ENCODE measurements at places on chromosomes 5 and 9.

DNA sequence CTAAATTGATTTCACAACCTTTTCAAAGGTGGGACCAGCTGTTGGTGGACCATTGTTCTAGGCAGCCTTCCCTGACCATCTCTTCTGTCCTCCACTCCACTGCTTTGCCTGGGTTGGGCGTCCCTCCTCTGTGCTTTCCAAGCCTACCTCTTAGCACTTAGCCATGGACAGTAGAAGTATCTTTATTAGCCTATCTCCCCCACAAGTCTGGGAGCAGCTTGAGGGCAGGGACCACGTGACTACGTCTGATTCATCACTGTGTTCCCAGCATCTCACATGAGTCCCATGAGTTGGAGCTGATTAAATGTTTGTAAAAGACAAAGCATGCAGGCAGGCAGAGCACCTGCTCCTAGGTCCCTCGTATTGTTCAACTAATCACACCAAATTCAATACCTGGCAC, 20.9 kb downstream of the MORN5 start:
- DNase-seq, result no peak

DNA sequence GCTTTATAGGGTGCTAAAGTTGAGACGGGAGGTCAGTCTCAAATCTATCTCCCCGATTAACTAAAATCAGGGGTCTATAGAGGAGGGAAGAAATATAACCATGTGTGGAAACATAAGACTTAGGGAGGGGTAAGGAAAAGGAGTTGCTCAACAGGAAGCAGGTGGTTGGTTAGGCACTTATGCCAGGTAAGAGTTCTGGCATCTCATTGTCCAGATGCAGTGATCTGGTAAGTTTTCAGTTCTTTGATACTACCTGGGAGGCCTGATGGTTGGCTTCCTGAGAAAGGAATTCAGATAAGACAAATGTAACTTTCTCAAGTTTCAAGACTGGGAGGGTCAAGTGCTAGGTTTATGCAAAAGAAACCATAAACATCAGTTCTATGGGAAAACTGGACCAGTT, 47.7 kb downstream of the CERT1 start:
- no peak for DNase-seq

GRCh38 chr5:56420323-56420722, 187.2 kb upstream of the ANKRD55 start:
- no peak for DNase-seq

DNA sequence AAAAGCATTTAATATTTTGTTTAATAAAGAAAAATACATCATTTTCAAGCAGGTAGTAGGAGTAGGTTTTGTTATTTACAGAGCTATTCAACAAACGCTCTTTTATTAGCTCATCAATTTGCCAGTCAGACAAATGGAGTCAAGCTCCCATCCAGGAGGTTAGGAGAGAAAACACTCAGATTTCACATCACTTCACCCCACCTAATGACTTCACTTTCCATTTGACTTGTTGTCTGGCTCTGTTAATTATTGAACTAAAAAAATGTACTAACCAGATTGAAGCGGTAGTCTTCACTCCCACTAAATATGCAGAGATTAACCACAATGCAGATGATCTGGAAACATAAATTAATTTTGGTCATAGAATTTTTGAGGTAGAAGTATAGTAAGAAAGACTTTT, 193.6 kb upstream of the VCAN start:
- no peak for DNase-seq

DNA sequence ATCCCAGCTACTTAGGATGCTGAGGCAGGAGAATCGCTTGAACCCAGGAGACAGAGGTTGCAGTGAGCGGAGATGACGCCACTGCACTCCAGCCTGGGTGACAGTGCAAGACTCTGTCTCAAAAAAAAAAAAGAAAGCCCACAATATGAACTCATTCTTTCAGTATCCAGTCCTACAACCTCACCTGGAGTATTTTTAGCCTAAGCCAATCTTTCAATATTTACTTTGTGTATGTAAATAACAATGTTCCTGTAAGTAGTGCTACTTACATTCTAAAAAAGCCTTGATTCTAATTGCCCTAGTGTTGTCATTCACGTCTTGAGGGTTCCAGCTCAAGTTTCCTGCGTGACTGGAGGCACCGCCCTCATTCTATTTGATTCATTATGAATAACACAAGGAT, 62.0 kb downstream of the BHMT start:
- no peak for DNase-seq

GRCh38 chr5:141858079-141858765, 20.0 kb downstream of the PCDH1 start:
- no peak for DNase-seq

DNA sequence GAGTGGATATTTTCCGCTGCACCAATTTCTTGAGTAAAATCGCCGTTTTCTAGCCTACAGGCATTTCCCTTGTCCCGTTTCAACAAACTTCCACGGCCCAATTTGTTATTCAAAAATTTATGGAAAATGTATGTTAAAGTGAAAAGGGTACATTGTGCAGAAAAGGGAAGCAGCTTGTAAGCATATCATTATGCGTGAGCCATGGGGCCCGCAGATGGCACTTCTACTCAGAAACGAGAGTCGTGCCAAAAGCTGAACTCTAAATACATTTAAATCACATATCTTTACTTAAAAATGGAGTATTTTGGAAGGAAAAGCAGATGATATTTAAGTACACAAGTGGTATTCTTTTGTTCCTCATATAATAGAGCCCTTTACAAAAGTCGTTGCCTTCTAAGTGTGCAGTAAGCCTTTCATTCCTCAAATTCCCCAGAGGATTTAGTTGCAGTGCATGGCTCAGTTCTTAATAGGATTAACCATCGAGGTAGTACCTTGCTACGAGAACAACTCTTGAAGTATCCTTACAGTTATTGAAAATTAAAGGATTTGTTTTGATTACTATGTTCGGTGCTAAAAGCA, 1227.2 kb upstream of the WWC1 start:
- DNase-seq, result no peak

- DNase-seq, result no peak
These were observed 31.0 kb upstream of the IER5L start for GRCh38 chr9:129209109-129209508.

GRCh38 chr5:133130387-133131118, 78.7 kb downstream of the HSPA4 start:
- no peak for DNase-seq

DNA sequence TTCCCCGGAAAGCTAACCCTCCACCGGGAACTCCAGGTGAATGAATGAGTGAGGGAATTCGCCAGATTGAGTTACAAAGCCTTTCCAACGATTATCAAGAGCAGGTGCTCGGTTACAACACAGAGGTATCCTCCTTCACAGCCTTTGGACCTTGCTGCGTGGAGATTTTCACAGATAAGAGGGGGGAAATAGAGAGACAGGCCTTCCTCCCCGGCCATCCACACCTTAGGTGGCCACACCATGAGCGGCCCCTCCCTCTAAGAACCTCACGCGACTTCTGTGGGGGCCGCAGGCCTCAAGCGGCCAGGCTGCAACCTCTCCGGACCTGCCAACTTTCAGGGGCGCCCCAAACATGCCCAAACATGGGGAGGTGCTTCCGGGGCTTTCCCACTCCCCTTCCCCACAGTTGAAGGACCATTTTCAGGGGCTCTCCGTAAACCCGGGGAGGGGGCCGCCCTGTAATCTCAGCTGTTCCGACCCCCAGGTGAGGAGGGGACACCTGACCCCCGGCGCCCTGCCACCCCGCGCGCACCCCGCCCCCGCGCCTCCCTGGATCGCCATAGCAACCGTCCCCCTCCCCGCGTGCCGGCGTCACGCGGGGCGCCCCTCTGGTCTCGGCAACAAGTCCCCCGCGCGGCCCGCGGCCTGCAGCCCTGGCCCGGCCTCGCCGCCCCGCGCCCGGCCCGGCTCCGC, 603 bp downstream of the DENND1A start:
- no peak for DNase-seq

DNA sequence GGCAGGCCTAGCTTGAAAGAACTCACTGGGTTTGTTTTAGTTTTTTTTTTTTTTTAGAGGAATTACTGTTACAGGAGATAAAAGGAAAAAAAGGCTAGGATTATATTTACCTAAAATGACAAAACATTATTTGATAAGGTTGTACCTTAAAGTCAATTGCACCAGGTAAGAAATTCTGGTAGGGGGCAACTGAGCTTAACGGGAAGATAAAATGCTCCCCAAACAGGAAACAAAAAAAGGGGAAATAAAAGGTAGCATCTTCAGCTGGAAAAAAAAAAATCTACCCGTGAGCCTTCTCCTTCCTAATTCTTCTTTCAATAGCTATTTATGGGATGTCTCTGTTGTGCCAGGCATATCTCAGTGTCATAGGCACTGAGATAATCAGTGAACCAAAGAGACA, 164.5 kb downstream of the PIK3R1 start:
- no peak for DNase-seq

- no peak for DNase-seq
These were observed 68.6 kb downstream of the PRRT1B start for GRCh38 chr9:131613921-131614320.

DNA sequence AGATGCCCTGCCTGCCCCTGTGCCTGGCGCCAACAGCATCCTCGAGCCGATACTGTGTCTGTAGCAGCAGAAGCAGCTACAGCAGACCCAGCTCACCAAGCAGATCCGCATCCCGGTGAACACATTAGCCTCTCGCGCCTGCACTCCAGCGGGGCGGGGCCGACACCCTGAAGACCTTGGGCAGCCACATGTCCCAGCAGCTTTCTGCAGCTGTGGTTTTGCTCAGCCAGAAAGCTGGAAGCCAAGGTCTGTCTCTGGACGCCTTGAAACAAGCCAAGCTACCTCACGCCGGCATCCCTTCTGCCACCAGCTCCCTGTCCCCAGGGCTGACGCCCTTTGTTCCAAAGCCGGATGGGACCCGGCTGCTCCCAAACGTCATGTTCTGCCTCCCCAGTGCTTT, 59.6 kb downstream of the ACTBL2 start:
- no peak for DNase-seq

GRCh38 chr5:93532370-93532769, 48.6 kb downstream of the NR2F1-AS1 start:
- DNase-seq, result no peak

DNA sequence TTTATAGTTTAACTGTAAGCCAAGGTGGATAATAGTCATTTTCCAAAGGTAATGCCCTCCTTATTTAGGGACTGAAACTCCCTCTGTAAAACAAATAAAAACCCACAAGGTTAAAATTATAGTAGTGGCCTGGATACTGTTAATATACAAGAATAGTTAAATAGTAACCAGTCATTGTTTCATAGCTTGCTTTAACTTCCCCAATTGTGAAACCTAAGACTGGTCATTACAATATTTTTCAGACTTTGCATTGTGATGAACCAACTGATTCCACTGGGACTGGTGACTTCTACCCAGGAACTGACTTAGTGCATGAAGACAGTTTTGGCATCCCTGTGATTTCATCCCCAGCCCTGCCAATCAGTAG, 162.6 kb downstream of the SMC2 start:
- no peak for DNase-seq

DNA sequence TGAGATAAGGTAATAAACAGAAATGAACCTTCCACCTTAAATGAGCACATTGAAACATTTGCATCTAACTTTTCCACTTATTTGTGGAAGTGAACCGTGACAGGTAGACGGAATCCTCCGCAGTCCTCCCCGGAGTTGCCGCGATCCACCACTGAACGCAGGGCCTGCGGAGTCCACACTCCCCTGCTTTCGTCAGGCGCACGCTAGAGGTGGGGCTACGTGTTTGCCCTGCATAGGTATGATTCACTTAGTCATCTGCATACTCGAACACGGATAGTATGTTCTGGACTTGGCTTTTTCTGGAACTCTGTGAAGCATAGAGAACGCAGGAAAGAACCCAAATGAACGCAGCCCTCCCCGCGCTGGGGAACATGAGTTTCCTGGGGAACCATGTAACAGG, 272.8 kb upstream of the IRX4 start:
- no peak for DNase-seq

DNA sequence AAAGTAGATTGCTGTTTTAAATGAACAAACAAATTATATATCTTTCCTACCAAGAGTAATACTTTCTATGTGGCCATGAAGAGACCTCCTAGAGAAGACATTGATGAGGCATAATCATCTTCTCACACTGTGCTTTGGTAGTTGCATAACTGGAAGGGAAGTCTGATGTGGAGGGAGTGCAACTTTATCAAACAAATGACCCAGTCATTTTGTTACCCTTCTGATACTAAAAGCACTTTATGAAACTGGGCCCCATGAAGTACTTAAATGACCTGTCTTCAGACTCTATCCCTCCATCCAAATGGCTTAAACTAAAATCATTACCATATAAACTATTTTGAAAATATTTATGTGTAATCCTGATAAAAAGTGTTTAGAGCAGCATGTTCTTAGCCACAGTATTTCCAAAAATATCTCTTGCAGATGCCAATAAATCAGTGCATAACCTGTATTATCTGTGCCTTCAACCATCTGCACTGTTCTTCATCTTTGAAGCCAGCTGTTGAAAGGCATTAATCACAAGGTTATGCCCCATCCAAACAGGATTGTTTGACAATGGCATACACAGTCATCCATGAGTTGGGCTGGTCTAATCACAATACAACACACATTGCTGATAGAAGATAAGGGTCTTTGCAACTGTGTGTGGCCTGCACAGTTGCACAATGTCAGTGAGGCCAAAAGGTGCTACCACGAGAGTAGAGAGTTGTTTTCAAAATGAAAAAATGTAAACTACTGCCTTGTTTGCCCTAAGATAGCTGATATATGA, 31.9 kb upstream of the MIER3 start:
- peak; percentile 12 for DNase-seq

DNA sequence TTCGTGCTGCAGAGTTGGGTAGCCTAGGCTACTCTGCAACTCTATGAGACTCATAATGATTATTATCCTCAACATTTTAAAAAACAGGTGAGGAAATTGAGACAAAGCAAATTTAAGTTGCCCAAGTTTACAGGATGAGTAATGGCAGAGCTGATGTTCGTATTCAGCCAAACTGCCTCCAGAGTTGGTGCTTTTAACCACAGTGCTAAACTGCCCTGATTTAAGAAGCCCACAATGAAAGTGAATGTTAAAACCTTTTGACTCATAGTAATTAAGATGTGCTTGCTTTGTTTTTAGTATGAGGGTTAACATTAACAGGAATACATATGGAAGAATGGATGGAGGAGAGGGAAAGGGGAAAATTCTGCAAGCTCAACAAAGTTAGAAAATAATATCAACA, 15.9 kb upstream of the GABRB2 start:
- no peak for DNase-seq

GRCh38 chr5:17434982-17435381, 63.0 kb upstream of the TAF11L2 start:
- no peak for DNase-seq

GRCh38 chr9:99109522-99109921, 4.6 kb downstream of the TGFBR1 start:
- DNase-seq, result no peak

- no peak for DNase-seq
These were observed at the start of gene ECM2 for GRCh38 chr9:92535940-92536850. ECM2 (minus strand) TSS chr9:92535990; CDS start chr9:92522866, 13,124 bp downstream.

DNA sequence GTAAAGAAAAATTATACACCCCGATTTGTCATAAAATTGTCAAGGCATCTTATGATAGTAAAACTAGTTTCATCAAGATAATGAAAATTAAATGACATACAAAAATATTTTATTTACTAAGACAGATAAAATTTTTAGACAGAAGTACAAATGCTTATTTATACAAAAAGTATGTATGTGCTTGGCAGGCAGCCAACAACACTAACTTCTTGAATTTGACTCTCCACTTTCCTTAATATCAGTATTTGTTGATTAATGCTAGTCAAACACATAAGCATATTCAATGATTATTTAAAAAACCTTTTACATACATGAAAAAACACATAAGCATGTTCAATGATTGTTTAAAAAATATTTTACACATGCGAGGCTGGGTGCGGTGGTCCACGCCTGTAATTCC, 1079.9 kb upstream of the CDH6 start:
- DNase-seq, result no peak
